Heart left ventricle (tissue), 16 donors: ENCODE measurements at places on chromosomes 2 and 18.
A peak's percentile ranks its signal among the peaks of the same experiment; 100 is the strongest.

DNA sequence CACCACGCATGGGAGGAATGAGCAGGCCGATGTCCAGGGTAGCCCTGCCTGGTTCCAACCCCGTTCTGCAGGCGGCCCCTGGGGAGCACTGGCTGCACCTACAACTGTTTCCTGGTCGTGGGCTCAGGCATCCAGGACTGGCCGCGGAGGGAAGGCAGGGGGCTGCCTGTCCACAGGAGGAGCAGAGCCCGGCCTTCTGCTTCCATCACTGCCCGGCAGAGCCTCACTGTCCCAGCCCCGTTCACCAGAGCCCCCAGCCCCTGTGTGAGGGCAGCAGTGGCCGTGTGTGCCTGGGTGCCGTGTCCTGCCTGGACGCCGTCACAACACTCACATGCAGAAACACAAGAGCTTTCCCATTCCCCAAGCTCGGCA lies 56.2 kb downstream of the KCNG2 start:
- no peak for DNase-seq
- no peaks in the 10 kb centered on the region for H3K36me3 ChIP-seq
- no peaks in the 10 kb centered on the region for H3K27me3 ChIP-seq
- H3K4me1 ChIP-seq: peaks cover 5% of the 10 kb centered on the region
- H3K4me3 ChIP-seq: no peak overlapping the region
- no peak overlapping the region for H3K27ac ChIP-seq

- H3K27ac ChIP-seq: peak overlapping the region; percentile 35
- H3K4me1 ChIP-seq: no peaks in the 10 kb centered on the region
- DNase-seq: no peak
- H3K27me3 ChIP-seq: no peaks in the 10 kb centered on the region
- no peak overlapping the region for H3K4me3 ChIP-seq
These were observed 158.5 kb upstream of the PID1 start for GRCh38 chr2:229429589-229429988.

DNA sequence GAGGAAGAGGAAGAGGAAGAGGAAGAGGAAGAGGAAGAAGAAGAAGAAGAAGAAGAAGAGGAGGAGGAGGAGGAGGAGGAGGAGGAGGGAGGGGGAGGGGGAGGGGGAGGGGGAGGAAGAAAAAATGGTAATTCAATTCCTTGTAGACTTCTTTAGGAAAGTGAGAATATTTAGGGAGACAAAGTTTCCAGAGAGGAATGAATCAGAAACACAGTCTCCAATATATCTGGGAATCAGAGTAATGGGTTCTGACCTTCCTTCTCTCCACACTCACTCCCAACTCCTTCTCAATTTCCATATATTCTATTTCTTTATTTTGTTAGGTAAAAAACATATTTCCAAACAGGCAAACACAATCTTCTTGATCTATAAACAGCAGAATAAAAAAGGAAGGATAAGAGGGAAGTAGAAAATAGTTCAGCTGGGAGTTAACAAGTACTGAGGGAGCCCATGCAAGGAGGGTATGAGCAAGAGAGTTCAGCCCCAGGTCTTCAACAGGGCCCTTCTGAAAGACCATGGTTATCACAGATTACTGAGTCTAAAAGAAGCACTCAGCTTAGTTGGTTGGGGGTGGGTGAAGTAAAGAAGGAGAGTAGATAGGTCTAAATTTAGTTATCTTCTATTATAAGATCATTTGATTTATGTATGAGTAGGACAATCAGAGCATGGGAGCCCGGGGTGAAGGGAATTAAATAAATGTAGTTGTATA lies 480.8 kb downstream of the NRXN1 start:
- no peak overlapping the region for H3K27ac ChIP-seq
- no peaks in the 10 kb centered on the region for H3K27me3 ChIP-seq
- no peak overlapping the region for H3K4me3 ChIP-seq
- H3K36me3 ChIP-seq: no peaks in the 10 kb centered on the region
- DNase-seq: no peak
- no peaks in the 10 kb centered on the region for H3K4me1 ChIP-seq

DNA sequence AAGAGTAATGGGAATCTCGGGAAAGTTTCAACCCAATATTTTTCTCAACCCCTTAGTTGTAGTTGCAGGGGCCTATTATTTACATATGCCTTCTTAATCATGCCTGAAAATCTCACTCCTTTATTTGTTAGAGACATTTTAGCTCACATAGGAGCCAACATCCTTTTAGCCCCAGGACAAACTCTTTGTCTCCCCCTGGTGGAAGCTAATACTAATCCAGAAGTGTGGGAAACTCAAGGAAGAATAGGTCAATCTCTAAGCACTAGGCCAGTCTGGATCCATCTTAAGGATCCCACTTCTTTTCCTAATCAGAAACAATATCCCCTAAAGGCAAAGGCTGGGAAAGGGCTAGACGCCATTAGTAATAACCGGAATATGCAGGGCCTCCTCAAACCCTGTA lies 550.9 kb upstream of the PKDCC start:
- H3K4me1 ChIP-seq: no peaks in the 10 kb centered on the region
- no peaks in the 10 kb centered on the region for H3K36me3 ChIP-seq
- no peak for DNase-seq
- H3K4me3 ChIP-seq: no peak overlapping the region
- H3K27ac ChIP-seq: no peak overlapping the region

DNA sequence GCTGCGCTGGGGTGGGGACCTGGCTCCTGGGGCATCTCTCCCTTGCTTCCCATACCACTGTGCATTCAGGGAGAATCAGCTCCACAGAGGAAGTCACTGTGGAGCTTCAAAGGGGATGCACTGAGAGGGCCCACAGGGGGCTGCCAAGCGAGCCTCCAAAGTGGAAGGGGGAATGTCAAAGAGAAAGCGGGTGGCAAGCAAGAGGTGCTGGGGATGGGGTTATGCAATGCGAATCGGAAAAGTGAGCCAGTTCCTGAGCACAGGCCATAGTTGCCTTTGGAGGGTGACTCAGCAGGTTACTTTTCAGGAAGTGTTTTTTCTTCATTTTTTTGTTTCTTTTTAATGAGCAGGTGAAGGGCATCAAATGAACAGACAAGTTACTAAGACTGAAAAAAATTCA lies 17.6 kb downstream of the PMAIP1 start:
- no peak for DNase-seq
- H3K4me3 ChIP-seq: no peak overlapping the region
- no peaks in the 10 kb centered on the region for H3K36me3 ChIP-seq

- H3K27ac ChIP-seq: no peak overlapping the region
- no peaks in the 10 kb centered on the region for H3K27me3 ChIP-seq
- no peak for DNase-seq
- no peak overlapping the region for H3K4me3 ChIP-seq
These were observed 104.6 kb downstream of the LDLRAD4 start for GRCh38 chr18:13323186-13323585.

DNA sequence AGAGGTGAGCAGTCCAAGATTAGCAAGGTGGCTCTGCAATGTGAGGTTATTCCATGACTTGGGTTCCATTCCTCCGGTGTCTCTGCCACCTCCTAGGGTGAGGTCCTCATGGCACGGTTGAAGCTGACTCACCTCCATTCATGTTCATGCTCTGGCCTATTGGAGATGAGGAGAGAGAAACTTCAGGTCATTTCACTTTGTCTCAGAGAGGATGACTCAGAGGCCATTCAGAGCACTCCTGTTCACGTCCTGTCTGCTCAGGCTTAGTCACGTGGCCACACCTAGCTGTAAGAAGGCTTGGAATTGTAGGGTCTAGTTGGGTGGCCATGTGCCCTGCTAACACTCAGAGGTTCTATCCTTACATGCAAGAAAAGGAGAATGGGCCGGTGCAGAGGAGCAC lies 67.5 kb upstream of the MBOAT2 start:
- DNase-seq: no peak
- H3K4me3 ChIP-seq: no peak overlapping the region
- no peaks in the 10 kb centered on the region for H3K4me1 ChIP-seq
- H3K36me3 ChIP-seq: no peaks in the 10 kb centered on the region
- no peak overlapping the region for H3K27ac ChIP-seq

DNA sequence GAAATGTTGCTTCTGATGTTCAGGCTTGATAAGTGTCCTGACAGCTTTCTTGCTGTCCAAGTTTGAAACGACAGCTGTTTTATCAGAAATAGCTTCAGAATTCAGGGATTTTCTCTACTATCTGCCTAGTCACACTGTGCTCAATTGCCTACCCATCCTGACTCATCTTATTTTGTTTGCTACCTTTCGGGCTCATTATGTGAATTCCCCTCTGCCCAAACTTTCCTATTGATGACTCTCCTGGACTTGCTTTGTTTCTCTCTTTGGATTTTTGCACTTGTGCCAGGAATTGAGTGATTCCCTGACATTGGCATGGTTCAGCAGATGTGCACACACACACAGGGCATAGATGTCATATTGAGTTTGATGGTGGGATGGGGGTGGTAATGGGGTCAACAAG lies 1052.6 kb upstream of the PIK3C3 start:
- H3K4me1 ChIP-seq: no peaks in the 10 kb centered on the region
- no peak overlapping the region for H3K4me3 ChIP-seq
- H3K27ac ChIP-seq: no peak overlapping the region
- no peaks in the 10 kb centered on the region for H3K27me3 ChIP-seq

DNA sequence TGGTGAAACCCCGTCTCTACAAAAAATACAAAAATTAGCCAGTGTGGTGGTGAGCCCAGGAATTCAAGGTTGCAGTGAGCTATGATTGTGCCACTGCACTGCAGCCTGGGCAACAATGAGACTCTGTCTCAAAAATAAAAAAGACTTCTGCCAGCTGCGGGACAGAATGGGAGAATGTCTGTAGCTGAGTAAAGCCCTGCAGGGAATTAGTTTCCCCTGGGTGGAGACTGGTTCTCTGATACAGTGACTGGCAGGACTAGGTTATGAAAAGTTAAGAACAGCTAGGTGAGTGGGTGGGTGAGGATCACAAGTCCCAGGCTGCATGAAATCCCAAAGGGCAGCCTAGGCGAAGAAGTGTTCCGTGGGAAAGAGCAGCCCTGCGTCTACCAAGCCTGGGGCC lies 13.8 kb upstream of the CATIP start:
- H3K36me3 ChIP-seq: peaks cover 8% of the 10 kb centered on the region
- no peak overlapping the region for H3K4me3 ChIP-seq
- no peak overlapping the region for H3K27ac ChIP-seq
- no peaks in the 10 kb centered on the region for H3K4me1 ChIP-seq

GRCh38 chr2:197919487-197919886 lies 115.1 kb downstream of the PLCL1 start:
- no peaks in the 10 kb centered on the region for H3K36me3 ChIP-seq
- no peak overlapping the region for H3K4me3 ChIP-seq
- peaks cover 37% of the 10 kb centered on the region for H3K4me1 ChIP-seq

DNA sequence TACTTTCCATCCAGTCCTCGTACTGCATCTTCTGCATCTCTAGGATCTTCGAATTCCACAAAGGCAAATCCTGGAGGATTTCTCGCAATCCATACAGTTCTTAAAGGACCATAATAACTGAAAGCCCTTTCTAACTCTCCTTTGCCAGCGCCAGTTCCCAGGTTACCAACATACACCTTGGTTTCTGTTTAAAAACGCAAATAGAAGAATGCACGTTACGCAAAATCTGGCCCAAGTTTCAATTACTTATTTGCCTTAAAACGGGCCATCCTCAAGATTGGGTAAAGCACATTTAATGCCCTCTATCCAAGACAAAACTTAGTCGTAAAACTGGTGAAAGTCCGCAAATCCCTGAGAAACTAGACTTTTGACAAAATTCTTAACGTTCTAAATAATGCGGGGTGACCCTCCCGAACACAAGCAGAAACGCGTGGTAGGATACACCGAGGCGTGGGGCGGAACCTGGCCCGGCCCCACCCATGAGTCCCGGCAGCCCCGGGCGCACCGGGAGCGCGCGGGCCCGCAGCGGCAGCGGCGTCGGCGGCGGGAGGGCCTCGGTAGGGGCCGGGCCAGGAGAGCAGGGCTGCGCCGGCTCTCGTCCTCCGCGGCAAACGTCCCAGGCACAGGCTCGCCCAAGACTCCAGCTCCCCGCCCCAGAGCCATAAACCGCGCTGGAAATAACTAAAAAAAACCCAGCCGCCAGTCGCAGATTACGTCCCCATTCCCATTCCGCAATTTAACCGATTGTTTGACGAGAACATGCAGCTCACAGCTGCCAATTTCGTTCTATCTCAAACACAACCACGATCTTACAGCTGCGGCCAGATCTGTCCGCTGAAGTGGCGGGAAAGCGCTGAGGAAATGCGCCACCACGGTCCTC lies 910 bp downstream of the SRSF7 start:
- peak overlapping the region; percentile 98 for H3K27ac ChIP-seq
- peaks cover 21% of the 10 kb centered on the region for H3K36me3 ChIP-seq
- peak; percentile 73 for DNase-seq
- H3K27me3 ChIP-seq: no peaks in the 10 kb centered on the region
- H3K4me1 ChIP-seq: peaks cover 43% of the 10 kb centered on the region

- no peaks in the 10 kb centered on the region for H3K4me1 ChIP-seq
- peak overlapping the region; percentile 15 for H3K27ac ChIP-seq
- no peak overlapping the region for H3K4me3 ChIP-seq
- H3K27me3 ChIP-seq: no peaks in the 10 kb centered on the region
- H3K36me3 ChIP-seq: no peaks in the 10 kb centered on the region
These were observed 24.8 kb downstream of the CYTIP start for GRCh38 chr2:157419031-157419575.

DNA sequence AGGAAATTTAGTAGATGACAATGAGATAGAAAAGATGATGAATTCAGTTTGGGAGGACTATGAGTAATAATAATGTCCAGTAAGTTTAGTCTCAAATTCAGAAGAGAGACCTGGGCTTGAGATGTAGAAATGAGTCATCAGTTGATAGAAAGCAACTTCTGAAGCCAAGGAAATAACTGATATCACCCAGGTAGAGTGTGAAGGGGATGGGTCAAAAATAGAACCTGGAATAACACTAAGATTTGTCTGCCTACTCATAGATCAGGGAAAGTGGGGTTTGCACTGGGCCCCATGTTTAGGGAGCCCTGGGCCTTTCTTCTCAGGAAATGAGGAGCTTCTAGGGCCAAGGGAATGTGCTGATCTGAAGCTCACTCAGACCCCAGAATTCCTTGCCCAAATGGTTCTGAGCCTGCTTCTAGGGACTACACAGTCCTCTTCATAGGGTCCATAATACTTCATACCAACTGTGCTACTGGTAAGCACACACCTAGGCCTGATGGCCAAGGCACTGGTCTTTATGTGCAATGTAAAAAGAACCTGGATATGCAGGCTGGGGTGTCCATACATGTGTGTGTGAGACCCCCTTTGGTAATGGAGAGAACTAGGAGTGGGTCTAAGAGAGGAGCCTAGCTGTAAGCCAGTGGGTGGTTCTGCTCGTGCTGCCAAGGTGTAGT lies 141.2 kb downstream of the IKZF2 start:
- no peak overlapping the region for H3K27ac ChIP-seq
- no peaks in the 10 kb centered on the region for H3K4me1 ChIP-seq
- peaks cover 17% of the 10 kb centered on the region for H3K36me3 ChIP-seq
- no peak overlapping the region for H3K4me3 ChIP-seq

GRCh38 chr2:28274911-28275685 lies 117.6 kb upstream of the FOSL2 start:
- no peaks in the 10 kb centered on the region for H3K27me3 ChIP-seq
- peak overlapping the region; percentile 75 for H3K27ac ChIP-seq
- no peaks in the 10 kb centered on the region for H3K36me3 ChIP-seq

DNA sequence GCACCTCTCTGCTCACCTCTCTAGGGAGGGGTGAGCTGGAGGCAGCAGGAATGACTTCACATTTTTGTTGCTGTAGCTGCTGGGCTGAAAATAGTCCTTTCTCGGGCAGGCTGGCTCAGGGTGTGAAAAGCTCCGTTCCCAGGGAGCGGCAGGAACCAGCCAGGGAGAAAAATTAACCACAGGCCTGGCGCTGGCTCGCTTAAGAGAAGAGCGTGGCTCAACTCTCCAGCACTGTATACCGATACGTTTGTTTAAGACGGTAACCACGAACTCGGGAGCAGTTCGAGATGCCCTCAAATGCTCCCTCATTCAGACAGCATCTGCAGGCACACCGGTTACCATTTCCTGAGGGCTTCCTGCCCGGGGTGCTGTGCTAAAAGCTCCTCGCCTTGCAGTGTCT lies 129.6 kb downstream of the CELF4 start:
- DNase-seq: no peak
- H3K4me1 ChIP-seq: no peaks in the 10 kb centered on the region
- H3K36me3 ChIP-seq: no peaks in the 10 kb centered on the region
- no peaks in the 10 kb centered on the region for H3K27me3 ChIP-seq
- H3K27ac ChIP-seq: no peak overlapping the region
